ENCODE measurements at places on chromosomes 13 and 19. TPM values are rescaled to one million over a fixed set of nuclear protein-coding genes. Genes with fewer than 3 reads are reported as not detected.

FBXO27 gene
- total RNA-seq: 9.0 TPM

TTYH1 gene
- total RNA-seq: not detected

DNA sequence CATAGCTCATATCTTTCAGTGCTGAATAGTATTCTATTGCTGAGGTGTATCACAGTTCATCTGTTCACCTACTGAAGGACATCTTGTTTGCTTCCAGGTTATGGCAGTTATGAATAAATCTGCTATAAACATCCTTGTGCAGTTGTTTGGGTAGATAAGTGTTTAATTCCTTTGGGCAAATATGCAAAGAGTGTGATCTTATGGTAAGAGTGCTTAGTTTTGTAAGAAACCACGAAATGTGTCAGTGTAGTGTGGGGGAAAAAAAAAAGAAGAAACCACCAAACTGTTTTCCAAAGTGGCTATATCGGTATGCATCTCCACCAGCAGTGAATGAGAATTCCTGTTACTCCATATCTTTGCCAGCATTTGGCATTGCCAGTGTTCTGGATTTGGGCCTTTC, 93.3 kb downstream of the PIBF1 start:
- no peak for DNase-seq

MLLT1 gene
- total RNA-seq: 24.4 TPM

DNA sequence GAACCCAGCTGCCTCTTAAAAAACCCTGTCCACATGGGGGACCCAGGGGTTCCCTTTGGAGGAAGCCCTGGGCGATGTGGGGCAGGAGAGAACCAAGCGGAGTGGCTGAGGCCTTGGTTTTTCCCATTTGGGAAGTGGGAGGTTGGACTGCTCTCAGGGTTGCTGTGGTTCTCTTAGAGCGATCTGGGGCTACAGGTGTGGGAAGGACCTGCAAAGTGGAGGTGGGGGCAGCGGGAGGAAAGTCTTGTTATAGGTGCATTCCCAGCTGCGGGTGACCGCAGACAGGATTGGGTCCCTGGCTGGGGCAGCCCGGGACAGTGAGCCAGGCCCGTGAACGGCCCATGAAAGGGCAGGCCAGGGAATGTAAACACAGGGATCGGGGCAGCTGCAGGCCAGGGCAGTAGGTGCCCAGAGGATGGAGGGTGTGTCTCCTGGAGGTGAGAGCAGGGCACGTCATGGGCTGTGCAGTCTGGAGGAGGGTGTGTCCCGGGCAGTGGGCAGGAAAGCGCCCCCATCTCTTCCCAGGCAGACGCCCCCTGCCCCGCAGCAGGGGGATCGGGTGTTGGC, 814 bp downstream of the SLC25A23 start:
- no peak for DNase-seq

DNA sequence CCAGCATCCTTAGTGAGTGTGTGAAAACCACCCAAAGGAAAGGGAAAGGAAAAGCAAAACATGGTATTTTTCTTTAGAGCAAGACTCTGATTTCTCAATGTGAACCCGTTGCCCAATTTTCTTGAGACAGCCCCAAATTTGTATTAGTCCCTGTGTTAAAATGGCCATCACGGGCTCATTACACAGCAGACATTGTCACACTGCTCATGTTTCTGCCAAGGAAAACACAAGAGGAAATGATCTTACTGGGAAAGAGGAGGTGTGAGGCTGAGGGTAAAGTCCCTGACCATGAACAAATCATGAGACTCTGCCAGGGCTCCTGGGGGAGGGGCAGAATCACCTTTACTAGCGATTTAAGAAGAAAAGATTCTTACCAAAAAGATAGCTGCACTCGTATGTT, 54.4 kb downstream of the FAM124A start:
- DNase-seq: no peak

DNA sequence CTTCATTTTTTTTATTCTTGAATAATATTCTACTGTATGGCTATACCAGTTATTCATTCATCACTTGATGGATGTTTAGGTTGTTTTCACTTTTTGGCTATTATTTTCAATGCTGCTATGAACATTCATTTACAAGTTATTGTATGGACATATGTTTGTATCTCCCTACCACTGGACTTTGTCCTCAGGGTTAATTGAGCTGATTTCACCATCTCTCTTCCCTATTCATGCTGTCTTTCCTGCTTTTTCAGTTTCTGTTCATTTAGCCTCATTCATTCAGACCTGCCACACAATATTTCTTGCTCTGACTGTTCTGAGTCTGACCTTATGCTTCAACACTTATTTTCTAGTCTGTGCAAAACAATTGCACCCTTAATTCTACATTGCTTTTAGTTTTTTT, 12.3 kb upstream of the C1QTNF9B start:
- DNase-seq: no peak

DNA sequence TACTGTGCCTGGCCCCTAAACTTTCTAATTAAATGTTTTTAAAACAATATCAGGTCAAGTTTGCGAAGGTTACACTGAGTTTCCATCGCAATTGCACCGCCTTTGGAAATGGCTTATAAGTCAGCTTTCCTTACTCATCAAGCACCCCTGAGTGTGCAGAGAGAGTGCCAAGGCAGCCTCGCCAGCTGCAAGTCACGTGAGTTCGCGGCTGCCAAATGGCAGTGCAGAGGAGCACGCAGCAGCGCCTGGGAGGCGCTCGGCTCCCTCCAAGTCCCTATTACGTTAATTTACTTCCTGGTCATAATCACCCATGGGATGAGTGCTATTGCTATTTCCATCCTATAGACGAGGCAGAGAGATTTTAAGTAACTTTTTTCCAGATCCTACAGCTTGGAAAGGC, 319.6 kb downstream of the TEX29 start:
- DNase-seq: no peak

GRCh38 chr19:42683917-42684513, 56.3 kb downstream of the PSG3 start:
- DNase-seq: no peak

ANKRD27 gene
- 28.4 TPM for total RNA-seq

DNA sequence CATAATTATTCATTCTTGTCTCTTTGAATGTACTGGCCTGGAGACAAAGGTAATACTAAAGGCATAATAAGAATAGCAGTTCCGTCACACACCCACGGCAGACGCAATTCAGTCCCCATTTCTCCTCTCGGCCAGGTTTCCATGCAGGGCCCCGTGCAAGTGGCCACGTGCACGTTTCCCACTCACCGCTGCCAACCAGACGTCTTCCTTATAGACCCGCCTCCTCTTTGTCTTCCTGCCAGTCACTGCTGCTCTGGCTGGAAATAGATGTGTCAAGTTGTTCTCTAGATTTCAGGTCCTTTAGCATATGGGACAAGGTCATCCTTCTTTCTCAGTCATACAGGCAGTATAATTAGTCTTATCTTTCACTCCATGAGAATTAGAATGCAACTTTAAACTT, 204.3 kb downstream of the SUCLA2 start:
- DNase-seq: no peak

PRTN3 gene
- not detected for total RNA-seq

RFPL4AL1 gene
- total RNA-seq: not detected

GRCh38 chr19:36030264-36031148, 2.2 kb downstream of the CLIP3 start:
- peak; percentile 23 for DNase-seq

NCCRP1 gene
- 0.48 TPM for total RNA-seq

GRCh38 chr13:77544355-77544754, 8.8 kb downstream of the SCEL start:
- no peak for DNase-seq

ZNF540 gene
- 0.27 TPM for total RNA-seq

- no peak for DNase-seq
These were observed 211.3 kb downstream of the COG6 start for GRCh38 chr13:39866722-39867121.

TPTE2 gene
- total RNA-seq: not detected

DNA sequence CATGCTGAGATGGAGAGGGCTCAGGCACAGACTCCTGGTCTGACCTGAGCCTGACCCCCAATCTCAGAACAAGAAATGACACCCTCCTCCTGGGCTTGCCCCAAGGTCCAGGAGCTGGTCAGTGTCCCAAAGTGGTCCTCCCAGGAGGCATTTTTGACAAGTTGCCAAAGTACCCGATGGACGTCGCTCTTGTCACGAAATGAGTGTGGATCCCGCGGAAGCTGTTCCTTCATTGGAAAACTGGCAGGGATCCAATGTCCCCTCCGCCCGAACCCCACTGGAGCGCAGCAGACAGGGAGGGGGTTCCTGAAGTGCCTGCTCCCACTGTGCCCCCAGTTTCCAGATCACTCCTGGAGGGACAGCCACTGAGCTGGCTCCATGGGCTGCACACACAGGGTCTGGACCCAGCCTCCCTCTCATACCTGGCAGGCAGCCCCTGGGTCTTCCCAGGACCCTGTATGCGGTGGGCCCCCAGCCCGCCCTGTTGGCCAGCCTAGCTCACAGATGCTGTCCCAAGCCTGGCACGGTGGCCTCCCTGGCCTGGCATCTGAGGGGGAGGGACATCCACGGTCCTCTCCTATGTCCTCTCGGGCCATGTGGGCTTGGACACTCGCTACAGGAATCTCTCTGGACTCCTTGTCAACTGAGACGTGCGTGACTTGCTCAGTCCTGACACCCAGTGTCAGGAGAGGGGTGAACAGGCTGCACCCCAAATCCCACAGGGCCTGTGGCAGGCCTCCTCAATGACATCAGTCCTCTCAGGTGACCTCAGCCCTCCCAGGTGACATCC, 12.8 kb upstream of the ZNF14 start:
- DNase-seq: no peak

PRR36 gene
- total RNA-seq: not detected

DNA sequence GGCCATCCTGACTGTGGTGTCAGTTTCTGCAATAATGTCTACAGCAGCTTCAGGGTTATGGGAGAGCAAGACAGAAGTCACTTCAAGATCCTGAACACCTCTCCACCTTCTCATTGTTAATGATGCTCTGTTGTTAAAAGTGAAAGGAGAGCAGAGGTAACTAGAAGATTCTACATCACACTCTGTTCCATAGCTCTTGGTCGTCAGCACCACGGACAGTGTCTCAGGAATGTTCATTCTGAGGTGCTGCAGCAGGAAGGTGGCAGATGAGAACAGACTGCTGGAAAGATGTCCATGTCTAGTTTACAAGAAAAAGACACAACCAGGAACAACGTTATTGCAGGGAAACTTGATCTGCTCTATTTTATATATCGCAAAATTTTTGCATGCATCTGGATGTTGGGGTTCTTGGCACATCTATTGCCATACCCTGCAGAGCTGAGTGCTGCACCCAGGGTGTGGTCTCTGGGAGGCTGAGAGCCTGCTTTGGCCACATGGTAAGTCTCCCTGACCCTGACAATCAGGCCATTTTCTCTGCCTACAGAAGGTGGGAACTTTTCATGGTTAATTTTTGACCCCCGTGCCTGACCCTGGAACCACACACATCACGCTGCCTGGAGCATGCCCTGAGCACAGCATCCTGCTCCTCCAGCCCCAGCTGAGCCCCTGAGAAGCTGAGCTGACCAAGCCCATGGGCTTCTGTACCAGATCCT, 12.7 kb downstream of the CEACAM21 start:
- peak; percentile 29 for DNase-seq

FFAR1 gene
- total RNA-seq: not detected

DNA sequence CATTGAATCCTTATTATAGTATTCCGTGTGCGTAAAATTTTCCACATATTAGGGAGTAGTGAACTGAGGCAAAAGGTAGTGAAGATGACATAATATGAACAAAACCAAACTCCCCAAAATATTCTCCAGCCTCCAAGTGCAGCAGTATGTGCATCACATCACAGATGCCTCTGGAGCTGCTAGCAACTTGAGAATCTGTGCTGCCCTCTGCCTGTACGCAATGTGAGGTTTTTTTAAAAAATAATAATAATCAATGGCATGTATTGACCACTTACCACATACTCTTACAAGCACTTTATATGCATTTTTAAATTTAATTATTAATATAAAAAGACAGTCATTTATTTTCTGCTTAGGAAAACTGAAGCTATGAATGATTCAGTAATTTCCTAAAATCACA, 583.0 kb upstream of the SPRY2 start:
- no peak for DNase-seq
